Activated CD8-positive, alpha-beta memory T cell treated with anti-CD3 and anti-CD28 coated beads, Interleukin-2, amount 50 U/mL, for 4 hours (primary cell): ENCODE measurements at places on chromosomes 1 and 21.

DNA sequence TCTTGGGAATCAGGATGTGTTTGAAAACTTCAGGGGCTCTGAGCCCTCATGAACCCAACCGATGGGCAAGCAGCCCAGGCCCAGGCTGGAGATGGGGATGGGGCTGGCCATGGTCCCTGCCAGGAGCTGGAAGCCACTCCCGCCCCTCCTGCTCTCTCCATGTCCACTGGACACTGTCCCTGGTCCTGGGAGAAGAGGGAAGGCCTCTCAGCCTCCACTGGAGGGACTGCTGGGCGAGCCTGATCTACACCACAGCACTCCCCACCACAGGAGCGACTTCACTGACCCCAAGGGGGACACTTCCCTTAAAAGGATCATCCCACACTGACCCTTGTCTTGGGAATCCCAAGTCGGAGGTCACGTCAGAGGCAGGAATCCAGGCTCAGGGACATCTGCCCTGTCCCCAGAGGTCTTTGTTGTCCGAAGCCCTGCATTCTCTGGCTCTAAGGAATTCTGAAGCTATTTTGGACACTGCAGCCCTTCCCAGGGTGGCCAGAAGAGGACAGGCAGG is 16.9 kb upstream of the COL18A1 start:
- no peak for DNase-seq

- no peak for DNase-seq
These were observed 88.2 kb downstream of the DMRTA2 start for GRCh38 chr1:50335036-50335435.

- DNase-seq: no peak
These were observed 38.2 kb downstream of the KANK4 start for GRCh38 chr1:62280960-62281465.

- DNase-seq: no peak
These were observed 47.3 kb downstream of the ITGB3BP start for GRCh38 chr1:63475761-63476160.

DNA sequence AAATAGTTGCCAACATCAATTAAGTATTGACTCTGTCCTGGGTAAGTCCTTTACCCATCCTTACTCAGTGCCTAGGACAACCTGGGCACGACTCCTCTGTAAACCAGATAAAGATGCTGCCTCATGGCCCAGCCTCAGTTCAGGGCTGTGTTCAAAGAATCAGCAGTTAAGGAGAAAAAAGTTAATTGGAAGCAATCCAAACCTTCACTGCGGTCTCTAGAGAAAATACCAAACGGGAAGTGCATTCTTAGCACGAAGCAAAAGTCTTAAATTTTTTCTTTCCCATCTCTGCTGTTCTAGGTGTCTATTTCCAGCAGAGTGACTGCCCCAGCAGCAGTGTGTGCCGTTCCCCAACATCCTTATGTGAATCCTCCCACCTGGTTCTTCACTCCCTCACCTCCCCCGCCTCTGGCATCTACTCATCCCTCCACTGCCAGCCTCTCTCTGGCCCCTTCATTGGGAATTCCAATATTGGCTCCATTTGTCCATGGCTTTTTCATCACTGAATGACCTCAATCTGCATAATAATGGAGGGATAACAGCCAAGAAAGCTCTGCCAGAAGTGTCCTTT is 23.2 kb downstream of the KANK4 start:
- no peak for DNase-seq

DNA sequence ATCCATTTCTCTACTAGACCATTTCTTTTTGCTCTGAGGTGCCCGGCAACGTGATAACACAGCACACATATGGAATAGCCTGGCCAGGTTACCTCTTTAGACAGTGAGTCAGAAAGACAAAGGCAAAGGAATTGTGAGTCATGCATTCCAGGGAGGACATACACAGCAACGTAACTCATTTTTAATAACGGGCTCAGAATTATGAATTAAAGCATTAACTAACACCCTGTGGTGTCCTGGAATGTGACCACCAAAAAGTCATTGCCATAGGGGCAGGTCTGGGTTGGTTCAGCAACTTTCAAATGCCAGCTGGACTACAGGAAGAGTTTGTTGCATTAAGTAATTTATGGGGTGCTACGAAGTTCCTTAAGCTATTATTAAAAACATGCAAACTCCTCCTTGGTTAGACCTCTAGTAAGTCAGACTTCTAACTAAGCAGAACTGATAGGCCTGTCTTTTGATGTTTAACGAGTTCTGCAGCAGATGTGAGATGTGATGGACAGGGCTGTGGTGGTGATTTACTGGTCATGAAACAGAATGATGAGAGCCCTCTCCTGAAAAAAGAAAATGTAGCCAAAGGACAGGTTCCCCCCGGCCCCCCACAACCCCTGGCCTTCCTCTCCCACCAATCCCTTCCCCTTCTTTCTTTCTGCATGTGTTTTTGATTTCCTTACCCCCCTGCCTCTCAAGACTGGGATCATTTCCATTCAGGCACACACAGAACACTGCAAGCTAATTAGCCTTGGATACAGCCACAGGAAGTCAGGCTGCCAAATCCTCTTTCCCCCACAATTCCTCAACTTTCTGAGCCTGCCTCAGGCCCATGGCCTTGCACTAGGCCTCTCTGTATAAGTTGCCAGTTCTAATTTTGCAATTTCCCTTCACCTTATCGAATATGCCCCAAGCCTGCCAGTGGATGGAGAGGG is 88.9 kb upstream of the HAO2 start:
- no peak for DNase-seq

GRCh38 chr1:220889333-220889732 is 10.1 kb downstream of the HLX start:
- no peak for DNase-seq

DNA sequence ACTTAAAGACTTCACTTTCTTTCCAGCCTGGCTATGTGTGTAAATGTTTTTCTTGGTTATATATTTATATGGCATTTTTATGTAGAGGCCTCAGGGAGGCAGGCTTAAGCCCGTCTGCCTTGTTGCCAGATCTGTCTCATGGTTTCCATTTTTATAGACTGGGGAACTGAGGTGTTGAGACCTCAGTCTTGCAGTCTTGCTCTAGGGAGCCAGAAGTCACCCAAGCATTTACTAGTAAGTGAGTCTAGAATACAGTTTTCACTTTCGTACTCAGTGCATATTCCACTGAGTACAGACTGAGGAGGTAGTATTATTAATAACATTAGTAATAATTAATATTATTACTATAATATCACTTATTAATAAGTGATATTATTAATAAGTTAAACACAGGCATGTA is 161.4 kb downstream of the UCK2 start:
- no peak for DNase-seq

DNA sequence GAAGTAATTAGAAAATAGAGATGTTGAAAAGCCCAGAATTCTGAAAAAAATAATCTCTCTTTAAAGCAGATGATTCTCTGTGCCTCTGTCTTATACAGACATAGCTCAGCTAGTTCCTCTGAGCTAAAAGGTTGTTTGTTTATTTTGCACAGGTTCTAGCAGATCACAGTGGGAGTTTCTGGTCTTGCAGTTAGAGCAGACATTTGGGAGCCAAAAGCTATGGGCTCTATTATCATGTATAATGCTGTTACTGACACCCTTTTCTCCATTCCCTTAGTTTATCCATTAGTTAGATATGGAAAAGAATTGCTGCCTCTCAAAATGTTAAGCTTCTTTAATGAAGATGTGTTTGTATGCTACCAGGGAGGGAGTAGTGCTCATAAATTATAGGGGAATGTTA is 20.5 kb upstream of the CD55 start:
- DNase-seq: no peak

- no peak for DNase-seq
These were observed 1.7 kb upstream of the CHI3L2 start for GRCh38 chr1:111225717-111226400.

- DNase-seq: no peak
These were observed 18.6 kb downstream of the OVAAL start for GRCh38 chr1:180577361-180577760.

DNA sequence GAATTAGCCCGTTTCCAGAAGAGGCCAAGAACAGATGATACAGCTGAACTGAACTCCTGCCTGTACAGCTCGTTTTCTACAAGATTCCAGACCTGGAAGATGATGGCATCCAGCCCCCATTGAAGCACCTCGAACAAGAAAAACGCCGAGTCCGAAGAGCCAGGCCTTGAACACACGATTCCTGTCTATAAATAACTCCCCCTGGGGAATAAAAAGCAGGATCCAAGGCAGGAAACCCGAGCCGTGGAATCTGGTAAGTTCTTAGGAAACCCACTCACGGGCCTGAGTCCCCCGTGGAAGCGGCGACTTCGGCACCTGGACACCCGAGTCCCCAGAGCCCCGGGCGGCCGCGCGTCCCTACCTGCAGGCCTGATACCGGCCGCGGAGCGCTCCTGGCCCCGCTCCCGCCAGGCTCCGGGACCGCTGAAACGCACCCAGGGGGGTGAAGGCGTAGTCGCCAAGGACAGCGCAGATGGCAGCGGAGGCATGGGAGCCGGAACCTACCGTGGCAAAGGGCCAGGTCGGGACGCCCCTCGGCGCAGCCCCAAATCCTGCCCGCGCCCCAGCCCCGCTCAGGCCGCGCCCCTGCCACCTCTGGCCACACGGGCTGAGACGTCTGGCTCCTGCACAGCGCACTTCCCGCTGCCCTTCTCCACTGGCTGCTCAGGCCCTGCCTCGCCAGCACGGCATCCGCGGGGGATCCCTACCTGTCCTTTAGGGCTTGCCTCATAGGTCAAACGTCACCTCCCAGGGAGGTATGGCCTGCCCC is 14.0 kb upstream of the HLCS start:
- DNase-seq: peak; percentile 20

DNA sequence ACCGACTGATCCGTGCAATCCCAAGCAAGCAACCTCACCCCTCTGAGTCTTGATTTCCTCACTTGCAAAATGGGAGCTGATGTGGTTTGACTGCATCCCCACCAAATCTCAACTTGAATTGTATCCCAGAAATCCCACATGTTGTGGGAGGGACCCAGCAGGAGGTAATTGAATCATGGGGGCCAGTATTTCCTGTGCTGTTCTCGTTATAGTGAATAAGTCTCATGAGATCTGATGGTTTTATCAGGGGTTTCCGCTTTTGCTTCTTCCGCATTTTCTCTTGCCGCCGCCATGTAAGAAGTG is 58.4 kb downstream of the FHAD1 start:
- DNase-seq: no peak

DNA sequence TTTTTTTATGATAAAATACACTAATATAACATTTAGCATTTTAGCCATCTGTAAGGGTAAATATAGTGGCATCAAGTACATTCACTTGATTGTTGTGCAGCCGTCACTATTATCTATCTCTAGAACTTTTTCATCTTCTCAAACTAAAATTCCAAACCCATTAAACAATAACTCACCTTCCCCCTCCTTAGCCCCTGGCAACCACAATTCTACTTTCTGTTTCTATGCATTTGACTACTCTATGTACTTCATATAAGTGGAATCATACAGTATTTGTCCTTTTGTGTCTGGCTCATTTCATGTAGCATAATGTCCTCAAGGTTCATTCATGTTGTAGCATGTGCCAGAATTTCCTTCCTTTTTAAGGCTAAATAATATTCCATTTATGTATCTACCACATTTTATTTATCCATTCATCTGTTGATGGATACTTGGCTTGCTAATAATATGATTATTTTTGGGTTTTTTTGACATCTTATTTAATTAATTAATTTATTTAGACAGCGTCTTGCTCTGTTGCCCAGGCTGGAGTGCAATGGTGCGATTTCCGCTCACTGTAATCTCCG is 69.6 kb upstream of the MACF1 start:
- DNase-seq: no peak

DNA sequence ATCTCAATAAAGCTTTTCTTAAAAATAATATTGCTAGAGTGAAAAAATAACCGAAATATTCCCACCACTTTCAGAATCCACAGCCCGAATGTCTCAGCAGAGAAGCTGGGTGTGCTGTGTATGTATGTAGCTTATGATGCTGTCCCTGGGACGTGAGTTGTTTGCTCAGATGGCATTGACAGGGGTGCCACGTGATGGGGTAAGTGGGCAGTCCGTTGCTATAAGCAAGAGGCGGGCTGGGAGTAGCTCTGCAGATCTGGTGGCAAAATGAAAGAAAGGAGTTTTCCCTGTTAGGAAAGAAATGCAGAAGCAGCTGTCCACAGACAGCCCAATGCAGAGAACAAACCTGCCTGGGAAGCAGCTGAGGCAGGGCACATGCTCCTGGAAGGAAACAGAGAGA is 3.8 kb upstream of the FAM20B start:
- no peak for DNase-seq

- DNase-seq: no peak
These were observed 26.7 kb upstream of the GLIS1 start for GRCh38 chr1:53765657-53766056.

DNA sequence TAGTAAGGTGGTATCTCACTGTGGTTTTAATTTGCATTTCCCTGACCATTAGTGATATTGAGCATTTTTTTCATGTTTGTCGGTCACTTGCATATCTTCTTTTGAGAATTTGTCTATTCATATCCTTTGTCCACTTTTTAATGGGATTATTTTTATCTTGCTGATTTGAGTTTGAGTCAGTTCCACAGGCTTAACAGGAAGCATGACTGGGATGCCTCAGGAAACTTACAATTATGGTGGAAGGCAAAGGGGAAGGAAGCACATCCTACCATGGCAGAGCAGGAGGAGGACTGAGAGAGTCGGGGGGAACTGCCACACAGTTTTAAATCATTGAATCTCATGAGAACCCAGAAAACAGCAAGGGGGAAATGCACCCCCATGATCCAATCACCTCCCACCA is 51.1 kb downstream of the ODF2L start:
- DNase-seq: no peak

GRCh38 chr1:14599800-14600199 is 1.3 kb downstream of the KAZN start:
- no peak for DNase-seq

DNA sequence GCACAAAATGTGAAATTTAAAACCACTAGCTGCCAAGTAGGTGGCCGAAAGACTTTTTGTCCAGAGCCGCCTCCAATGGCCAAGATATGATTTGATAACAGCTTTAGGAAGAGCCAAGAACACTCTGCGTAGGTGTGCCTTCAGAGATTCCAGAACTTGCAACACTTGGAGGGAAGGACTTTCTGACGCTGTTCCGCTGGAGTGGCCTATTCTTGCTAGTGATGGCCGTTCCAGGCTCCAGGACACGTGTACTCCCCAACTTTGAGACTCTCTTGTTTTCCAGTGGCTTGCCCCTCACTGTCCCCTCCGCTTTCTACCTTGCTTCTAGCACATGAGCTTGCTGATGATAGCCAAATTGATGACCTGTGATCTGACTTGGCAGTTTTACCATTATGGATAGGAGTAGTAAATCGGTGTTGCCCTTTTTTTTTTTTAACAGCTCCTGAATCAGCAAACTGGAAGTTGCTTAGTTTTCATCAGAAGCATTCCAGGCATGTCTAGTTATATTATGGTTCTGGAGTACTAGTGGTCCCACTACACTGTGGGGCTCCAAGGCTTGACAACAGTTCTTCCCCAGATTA is 1.0 kb downstream of the PRDX6 start:
- DNase-seq: no peak

GRCh38 chr1:26690157-26690556 is 5.7 kb upstream of the ARID1A start:
- DNase-seq: no peak

DNA sequence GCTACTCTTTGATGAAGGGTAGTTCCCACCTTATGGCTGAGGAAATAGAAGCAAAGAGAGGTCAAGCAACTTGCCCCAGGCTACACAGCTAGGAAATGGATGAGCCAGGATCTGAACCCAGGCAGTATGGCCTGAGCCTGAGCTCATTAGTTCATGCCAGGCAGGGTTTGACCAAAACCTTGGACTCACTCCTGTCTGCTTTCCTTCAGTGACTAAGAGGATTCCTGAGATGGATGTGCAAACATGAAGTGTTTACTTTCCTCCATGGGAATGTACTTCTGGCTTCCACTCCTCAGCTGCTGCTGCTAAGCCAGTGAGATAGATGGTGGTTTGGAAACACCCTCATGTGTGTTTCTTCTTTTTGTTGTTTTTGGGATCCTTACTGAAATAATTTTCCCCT is 35.1 kb upstream of the ERRFI1 start:
- DNase-seq: no peak
